ENCODE measurements at places on chromosomes 3 and 15. TPM values are rescaled to one million over a fixed set of nuclear protein-coding genes. Genes with fewer than 3 reads are reported as not detected.
A peak's percentile ranks its signal among the peaks of the same experiment; 100 is the strongest.

Gene DNAJA4
- not detected for total RNA-seq

DNA sequence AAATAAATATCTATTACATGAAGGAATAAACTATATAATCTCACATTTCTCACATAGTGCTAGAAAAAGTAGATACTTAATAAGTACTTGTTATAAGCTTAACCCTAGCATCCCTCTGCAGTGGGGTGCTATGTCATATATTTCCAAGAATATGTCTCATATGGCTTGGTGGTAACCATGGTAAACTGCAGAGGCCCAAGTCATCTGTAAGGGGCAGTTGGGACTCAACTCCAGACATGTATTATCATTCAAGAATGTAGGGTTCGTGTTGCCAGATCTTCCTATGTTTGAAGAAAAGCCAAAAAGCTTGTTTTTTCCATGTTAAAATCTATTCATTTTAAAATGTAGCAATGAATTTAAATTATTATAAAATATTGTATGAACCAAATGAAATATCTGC, 46.2 kb downstream of the ZNF385D start:
- no peak overlapping the region for H3K27ac ChIP-seq
- peaks cover 9% of the 10 kb centered on the region for H3K4me1 ChIP-seq
- DNase-seq: no peak
- H3K27me3 ChIP-seq: no peaks in the 10 kb centered on the region
- H3K36me3 ChIP-seq: no peaks in the 10 kb centered on the region

Gene TF
- total RNA-seq: 3.8 TPM

DNA sequence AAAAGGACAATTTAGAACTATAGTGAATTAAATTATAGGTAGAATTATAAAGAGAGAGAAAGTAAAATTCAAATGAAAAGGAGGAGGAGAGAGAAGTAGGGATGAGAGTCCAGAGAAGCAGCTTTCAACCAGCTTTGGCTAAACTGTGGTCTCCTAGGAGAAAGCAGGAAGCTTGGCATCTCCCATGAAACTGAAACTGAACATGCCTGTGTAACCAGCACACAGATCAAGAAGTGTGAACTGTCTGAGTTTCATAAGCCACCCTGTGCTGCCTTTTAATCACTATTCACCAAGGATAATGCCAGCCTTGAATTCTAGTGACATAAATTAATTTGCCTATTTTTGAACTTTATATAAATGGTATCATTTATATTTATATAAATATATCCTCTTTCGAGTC, 128.5 kb downstream of the MYRIP start:
- no peak overlapping the region for H3K4me3 ChIP-seq
- peaks cover 4% of the 10 kb centered on the region for H3K27me3 ChIP-seq
- no peaks in the 10 kb centered on the region for H3K4me1 ChIP-seq

Gene THSD4
- 3.4 TPM for total RNA-seq

GRCh38 chr3:42088803-42089530, 2.2 kb upstream of the TRAK1 start:
- no peaks in the 10 kb centered on the region for H3K27me3 ChIP-seq
- no peak overlapping the region for H3K4me3 ChIP-seq

- no peak overlapping the region for H3K27ac ChIP-seq
- H3K4me3 ChIP-seq: no peak overlapping the region
- peaks cover 4% of the 10 kb centered on the region for H3K27me3 ChIP-seq
- DNase-seq: no peak
- no peaks in the 10 kb centered on the region for H3K4me1 ChIP-seq
These were observed 62.2 kb downstream of the PLCH1 start for GRCh38 chr3:155682426-155683343.

DNA sequence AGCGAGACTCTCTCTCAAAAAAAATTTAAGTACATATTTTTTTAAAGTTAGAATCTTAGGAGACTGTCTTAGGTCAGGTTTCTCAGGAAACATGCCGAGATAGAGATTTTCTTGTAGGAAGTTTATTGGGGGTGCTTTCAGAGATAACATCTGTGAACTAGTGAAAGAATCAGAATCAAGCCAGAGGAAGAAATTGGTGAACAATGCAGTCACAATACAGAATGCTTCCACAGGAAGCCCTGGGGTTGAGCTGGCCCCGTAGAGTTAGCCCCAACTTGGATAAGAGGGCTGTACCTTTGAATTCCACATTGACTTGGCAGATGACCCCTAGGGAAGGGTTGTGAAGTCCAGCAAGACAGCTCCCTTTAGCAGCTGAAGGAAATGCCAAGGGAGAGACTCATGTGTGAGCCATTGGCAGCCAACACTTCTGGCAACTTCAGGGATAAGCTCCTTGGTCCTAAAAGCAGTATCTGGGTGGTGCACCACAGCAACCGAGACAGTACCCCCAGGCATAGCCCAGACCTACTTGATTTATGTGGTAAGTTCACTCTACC, 7.1 kb upstream of the PLCB2 start:
- H3K36me3 ChIP-seq: no peaks in the 10 kb centered on the region
- H3K4me1 ChIP-seq: peaks cover 27% of the 10 kb centered on the region
- H3K27me3 ChIP-seq: peaks cover 3% of the 10 kb centered on the region
- no peak for DNase-seq

DNA sequence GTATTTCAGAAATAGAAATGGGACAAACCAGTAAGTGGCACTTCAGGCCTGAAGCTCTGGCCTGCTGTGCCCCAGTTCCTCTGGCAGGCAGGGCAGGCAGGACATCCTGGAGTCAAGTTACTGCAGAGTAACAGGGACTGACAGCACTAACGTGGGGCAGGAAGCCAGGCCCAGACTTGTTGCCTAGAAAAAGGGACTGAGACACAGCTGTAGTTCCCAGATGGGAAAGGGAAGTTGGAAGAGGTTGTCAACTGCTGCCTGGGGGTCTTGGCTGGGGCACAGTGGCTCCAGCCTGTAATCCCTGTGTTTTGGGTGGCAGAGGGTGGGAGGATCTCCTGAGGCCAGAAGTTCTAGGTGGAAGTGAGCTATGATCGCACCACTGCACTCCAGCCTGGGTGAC, 171.9 kb downstream of the FMN1 start:
- no peak for DNase-seq
- peak overlapping the region; percentile 89 for H3K27ac ChIP-seq
- no peaks in the 10 kb centered on the region for H3K27me3 ChIP-seq
- peak overlapping the region; percentile 6 for H3K4me3 ChIP-seq

DNA sequence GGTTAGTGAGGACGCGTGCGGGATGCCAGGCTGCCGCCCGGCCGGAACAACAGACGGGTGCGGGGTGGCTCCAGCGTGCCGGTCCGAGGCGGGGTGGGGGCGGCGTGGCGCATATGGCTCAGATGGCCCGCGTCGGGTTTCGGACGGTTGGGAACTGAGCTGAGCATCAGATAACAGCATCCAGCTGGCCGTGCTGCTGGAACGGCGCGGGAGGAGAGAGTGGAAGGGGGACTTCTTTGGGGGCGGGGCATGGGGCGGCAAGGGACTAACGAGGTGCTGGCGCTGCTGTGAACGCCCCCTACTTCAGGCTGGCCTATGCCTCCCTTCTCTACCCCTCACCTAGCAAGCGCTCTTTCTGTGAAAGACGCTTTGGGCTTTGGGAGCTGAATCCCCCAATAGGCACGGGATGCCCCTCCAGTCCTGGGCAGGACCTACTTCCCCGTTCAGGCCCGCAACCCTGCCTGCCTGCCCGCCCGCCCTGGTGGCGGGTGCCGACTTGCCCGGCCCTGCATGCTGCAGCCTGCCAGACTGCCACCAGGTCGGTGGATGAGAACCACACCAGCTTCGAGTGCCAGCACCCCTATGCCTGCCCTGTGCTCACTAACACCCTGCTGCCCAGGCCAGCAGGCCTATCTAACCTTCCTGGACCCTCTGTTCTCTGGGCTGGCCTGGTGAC, 542 bp downstream of the INKA1 start:
- H3K4me3 ChIP-seq: peak overlapping the region; percentile 86
- H3K4me1 ChIP-seq: peaks cover 58% of the 10 kb centered on the region
- DNase-seq: no peak

GRCh38 chr15:77798847-77799246, 166.1 kb upstream of the LINGO1 start:
- H3K27ac ChIP-seq: no peak overlapping the region
- no peak for DNase-seq
- H3K27me3 ChIP-seq: peaks cover 30% of the 10 kb centered on the region
- no peaks in the 10 kb centered on the region for H3K4me1 ChIP-seq

DNA sequence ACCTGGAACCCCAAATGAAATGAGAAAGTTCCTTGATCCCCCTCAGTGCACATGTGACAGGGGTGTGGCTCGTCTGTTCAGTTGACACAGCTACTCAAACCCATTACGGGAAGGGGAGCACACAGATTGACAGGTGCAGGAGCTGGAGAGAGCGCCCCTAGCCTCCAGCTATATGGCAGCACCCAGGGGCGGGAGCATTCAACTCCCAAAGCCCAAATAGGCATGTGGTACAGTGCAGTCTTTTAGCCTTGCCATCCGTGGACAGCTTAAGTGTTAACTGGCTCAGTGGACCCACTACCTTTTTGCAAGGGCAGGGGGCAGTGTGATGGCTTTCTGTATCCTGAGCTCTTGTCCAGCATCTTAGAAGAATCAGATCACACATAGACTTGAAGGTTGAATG, 1374.2 kb upstream of the ALCAM start:
- no peak for DNase-seq
- peaks cover 7% of the 10 kb centered on the region for H3K27me3 ChIP-seq
- no peak overlapping the region for H3K4me3 ChIP-seq
- H3K4me1 ChIP-seq: no peaks in the 10 kb centered on the region
- H3K36me3 ChIP-seq: peaks cover 2% of the 10 kb centered on the region
- H3K27ac ChIP-seq: no peak overlapping the region

GRCh38 chr3:15356176-15356575, 23.8 kb upstream of the SH3BP5 start:
- peak overlapping the region; percentile 27 for H3K27ac ChIP-seq
- H3K27me3 ChIP-seq: no peaks in the 10 kb centered on the region
- H3K36me3 ChIP-seq: no peaks in the 10 kb centered on the region
- no peak for DNase-seq

Gene TMIE
- total RNA-seq: not detected

- no peak overlapping the region for H3K4me3 ChIP-seq
- no peak overlapping the region for H3K27ac ChIP-seq
- H3K27me3 ChIP-seq: no peaks in the 10 kb centered on the region
These were observed 31.3 kb downstream of the DAPK2 start for GRCh38 chr15:64014995-64015394.

Gene PTH1R
- 3.1 TPM for total RNA-seq

Gene MYO5C
- 1.4 TPM for total RNA-seq
